NCI-H2029 treated with DMSO at 0.1 percent for 48 hours (cell line): ENCODE measurements at places on chromosomes 1 and 21.

DNA sequence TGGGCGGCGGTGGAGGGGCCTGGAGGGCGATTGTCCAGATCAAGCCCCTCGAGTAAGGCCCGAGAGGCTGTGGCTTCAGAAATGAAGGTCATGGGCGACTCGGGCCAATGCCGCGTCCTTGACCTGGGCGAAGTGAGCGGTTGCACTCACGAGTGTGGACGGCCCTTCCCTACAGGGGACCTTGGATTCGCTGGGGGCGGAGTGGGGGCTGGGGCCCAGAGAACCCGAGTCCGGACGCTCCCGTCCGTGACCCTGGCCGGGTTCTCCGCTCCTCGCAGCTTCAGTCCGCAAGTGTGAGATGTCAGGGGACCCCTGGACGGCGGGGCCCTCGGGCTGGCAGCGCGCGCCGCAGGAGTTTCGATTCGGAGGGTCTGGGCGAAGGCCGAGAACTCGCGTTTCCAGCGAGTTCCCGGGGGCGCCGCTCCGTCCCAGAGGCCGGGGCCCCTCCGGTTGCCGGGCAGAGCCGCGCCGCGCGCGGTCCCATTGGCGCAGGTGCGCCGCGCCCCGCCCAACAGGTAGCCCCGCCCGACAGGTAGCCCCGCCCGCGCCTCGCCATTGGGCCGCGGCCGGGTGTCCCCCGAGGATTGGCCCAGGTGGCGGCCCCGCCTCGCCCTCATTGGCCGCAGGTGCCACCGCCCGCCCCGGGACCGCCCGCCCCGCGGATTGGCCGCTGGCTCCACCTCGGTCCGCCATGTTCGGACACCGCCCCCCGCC lies at the start of gene PRKCZ:
Gene PRKCZ (plus strand): TSS at position 694 of the 714 bp plus-strand sequence. CDS start 220 bp downstream, outside the sequence.
- peak; percentile 51 for DNase-seq

DNA sequence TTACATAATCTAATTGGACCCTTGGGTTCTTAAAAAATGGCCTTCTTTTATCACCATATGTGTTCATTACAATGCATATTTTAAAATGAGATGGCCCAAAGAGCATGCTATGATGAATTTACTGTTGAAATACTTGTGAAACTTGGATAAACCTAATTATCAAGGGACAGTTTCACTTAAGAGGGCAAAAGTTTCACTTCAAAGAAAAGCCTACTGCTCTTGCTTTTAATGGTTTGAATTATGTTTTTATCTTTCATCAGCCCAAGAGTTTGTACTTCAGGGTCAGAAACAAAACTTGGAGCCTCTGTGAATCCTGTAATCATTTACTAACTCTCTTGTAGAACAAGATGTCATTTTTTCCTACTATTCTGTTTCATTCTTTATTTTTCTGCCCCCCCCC lies 32.3 kb downstream of the POU2F1 start:
- DNase-seq: no peak

DNA sequence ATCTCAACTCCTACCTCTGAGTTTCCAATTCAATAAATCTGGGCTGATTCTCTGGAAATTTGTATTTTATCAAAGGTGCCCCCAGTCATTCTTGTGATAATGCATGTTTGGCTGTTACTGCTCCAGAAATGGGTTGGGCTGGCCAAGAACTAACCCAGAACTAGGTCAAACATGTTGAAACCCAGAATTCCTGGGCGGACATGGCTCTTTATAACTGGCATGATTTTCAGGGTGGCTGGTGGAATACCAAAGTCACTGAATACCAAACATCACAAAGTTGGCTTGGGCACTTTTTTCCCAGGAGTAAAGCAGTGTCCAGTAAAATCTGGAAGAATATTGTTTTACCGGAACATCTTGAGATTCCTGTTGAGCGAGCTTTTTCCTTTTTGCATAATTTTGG lies 89.4 kb upstream of the S1PR1 start:
- no peak for DNase-seq

DNA sequence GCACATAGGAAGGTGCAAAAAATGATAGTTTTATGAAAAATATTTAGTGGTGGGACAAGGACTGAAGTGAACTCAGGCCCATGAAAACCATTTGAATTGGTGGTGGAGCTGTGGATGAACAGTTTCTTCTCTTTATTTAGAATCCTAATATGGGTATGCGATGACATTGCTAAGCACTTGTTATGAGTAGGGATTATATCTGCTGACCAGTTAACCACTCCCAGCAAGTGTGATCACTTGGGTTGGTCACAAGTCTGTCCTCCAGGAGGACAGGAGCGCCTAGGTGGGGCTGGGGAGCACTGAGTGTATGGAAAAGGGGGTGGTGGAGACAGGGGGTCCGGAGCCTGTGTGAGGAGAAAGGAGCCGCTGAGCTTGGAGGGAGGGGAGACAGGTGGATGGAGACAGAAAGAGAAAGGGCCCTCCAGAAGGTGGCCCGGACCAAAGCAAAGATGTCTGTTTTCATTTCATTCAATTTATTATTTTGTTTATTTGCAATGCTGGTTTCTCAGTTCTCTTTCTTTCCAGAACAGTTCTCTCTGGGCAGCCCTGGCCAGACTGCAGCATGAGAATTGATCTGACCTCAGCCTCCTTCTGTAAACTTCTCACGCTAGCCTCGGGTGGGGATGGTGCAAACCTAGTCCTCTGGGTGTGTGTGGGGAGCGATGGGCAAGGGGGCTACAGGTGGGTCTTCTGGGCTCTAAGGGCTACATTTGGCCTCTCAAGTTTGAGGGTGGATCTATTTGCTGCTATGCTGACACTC lies 9.9 kb upstream of the ZSCAN20 start:
- DNase-seq: no peak

DNA sequence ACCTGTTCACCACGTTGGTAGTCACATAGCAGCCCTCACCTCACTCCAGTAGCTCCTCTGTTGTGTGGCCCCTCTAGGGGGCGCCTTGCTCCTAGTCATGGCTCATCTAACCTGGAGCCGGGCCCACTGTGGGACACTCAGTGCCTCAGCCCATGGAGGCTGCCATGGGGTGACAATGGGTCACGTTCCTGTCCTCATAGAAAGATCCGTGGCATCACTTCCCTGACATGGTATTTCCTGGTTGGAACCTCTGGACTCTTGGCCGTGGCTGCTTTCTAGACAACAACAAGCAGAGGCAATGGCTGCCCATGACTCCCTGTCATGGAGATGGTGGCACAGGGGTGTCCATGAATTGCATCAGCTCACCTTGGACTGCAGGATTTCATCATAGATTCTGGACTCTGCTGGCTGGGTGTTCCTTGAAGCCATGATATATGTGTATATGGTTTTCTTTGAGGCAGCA lies 27.5 kb upstream of the SLAMF6 start:
- no peak for DNase-seq

DNA sequence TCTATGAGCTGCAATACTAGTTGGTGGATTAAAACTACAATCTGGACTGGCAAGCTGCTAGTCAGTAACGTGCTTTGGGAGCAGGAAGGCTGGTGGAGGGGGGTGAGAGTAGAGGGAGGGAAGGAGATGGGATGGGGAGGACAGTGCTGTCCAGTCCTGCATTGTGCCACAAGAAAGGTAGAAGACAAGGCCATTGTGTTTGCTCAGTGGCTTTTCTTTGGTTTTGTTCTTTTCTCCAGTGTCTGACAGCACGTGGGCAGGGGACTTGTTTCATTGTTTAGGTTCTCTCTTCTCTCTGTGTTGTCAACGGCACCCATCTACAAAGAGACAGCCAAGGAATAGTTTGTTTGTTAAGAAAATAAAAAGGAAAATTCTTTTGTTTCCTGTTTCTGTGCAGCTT lies 362.8 kb upstream of the PLXNA2 start:
- no peak for DNase-seq

DNA sequence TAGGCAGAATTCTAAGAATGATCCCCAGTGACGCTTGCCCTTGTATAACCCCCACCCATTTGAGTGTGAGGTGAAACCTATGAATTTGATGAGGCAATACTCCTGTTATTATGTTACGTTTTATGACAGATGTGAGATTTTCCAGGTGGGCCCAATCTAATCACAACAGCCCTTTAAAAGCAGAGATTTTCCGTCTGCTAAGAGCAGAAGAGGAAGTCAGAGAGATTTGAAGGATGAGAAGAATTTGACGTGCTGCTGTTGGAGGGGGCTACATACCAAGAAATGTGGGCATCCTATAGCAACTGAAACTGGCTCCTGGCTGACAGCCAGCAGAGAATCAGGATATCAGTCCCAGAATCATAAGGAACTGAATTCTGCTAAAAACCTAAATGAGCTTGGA lies 2.4 kb upstream of the SLC19A2 start:
- DNase-seq: no peak

DNA sequence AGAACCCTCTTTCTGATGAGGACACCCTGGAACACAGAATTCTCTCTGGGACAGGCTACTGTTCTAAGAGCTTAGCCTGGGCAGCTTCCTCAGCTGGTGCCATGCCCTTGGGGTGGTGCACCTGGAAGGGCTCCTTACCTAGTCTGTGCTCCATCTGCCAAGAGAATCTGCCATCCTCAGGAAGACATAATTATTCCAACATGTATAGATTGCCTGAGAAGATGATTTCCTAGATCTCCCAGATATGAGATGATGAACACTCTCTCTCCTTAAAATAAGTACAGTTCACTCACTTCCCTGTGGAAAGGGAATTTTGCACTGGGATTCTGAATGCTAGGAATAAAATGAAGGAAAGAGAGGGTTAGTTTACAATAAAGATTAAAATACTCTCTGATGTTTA lies 87.6 kb downstream of the NENF start:
- DNase-seq: no peak

GRCh38 chr21:36388835-36389234 lies 3.6 kb downstream of the CHAF1B start:
- no peak for DNase-seq

DNA sequence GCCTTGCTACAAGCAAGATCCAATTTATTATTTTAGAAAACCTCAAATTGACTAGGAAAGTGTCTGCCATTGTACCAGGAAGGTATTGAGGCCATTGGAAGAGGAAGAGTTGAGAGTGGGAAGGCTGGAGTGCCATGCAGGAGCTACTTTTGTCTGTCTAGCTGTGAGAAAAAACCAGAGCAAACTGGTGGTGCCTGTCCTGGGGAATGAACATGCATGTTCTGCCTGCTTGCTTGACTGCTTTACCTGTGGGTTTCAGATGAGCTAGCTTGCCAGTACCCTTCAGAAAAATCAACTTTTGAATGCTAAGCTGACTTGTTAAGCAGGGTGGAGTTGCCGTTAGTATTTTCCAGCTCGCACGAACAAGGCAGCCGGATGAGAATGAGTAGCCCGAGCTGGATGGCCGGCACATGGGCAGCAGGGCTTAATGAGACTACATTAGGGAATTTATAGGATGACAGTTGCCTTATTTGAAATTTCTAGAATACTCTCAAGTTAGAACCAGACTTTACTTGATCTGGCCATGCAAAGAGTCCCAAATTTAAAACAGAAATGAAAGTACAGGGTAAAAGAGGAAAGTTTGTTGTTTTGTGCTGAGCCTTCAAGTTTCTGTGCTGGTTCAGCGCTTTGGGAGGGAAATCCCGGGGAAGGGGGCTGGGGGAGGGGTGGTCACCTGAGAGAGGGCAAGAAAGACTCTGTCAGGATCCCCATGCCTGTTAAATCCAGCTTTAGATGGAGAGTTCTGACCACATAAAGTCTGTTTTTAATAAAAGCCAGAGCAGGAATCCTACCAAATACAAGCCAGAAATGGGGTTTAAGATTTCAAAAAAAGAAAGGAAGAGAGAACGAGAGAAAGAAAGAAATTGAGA lies 29.6 kb upstream of the C1orf105 start:
- no peak for DNase-seq
